DMS79 (cell line): ENCODE measurements at places on chromosomes 16 and 17.

- DNase-seq: no peak
These were observed 25.3 kb downstream of the BFAR start for GRCh38 chr16:14658063-14658462.

DNA sequence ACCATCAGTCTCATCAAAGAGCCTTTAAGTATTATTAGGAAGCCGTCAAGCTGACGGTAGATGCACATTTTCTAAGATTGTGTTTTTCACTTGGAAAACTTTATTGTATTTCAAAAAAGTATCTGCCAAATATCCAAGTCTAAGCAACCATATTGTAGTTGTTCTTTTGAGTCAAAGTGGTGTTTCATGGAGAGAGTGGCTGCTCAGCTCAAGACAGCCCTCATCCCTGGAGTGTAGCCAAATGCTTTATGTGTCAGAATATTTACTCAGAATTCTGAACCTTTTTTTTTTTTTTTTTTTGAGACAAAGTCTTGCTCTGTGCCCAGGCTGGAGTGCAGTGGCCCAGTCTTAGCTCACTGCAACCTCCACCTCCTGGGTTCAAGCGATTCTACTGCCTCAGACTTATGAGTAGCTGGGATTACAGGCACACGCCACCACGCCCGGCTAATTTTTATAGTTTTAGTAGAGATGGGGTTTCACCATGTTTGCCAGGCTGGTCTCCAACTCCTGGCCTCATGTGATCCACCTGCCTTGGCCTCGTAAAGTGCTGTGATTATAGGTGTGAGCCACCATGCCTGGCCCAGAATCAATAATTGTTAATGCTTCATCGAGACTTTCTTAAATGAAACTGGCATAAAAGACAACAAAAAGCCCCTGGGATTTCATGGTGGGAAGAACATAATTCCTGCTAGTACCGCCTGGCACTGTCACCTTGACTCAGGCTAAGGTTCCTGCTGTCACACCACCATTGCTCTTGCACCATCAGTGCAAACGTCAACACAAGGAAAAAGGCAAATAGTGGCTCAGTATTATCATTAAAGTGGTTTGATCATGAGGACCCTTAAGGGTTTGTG, 45.5 kb downstream of the PRKCA start:
- DNase-seq: peak; percentile 82

DNA sequence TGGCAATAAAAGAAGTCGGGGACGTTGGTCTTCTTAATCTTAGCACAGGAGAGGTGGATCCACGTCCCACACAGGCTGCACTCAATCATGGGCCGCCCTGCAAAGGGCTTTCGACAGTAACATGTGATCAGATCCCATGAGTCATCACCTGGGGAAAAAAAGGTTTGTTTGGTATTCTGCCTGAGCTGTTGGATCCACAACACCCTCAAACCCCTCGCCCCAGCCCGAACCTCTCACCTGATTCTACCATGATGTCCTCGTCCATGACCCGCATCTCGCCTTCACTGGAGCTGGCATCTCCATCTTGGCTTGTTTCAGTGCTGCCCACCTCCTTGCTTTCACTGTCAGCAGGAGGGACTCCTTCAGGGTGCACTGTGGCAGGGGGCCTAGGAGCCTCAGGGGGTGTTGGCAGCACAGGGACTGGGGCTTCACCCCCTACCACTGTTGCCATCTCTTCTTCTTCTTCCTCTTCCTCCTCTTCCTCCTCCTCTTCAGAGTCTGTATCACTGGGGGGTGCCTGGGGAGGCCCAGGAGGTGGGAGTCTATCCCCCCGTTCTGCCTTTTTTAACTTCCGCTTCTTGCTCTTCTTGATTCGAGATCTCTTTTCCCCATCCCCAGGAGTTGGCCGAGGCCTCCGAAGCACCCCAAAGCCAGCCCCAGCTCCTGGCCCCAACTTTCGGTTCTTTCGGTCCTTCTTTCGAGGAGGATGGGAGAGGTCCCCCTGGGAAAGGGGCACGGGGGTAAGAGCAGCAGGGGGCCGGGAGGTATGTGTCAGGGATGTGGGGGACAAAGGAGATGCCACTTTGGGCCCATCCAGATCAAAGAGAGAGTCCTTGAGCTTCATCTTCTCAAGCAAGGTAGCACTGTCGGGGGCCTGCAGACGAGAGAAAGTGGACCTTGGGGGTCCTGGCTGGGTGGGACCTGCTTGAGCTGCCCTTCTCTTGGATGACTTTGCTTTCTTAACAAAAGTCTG, 1.7 kb upstream of the DVL2 start:
- no peak for DNase-seq

- no peak for DNase-seq
These were observed 56.1 kb downstream of the B9D1 start for GRCh38 chr17:19306160-19307111.

GRCh38 chr16:67006930-67007658, 18.7 kb downstream of the CES4A start:
- DNase-seq: no peak

GRCh38 chr16:7839568-7839967, 506.9 kb downstream of the RBFOX1 start:
- DNase-seq: no peak

- no peak for DNase-seq
These were observed 16.9 kb upstream of the RNF213 start for GRCh38 chr17:80243526-80244433.

DNA sequence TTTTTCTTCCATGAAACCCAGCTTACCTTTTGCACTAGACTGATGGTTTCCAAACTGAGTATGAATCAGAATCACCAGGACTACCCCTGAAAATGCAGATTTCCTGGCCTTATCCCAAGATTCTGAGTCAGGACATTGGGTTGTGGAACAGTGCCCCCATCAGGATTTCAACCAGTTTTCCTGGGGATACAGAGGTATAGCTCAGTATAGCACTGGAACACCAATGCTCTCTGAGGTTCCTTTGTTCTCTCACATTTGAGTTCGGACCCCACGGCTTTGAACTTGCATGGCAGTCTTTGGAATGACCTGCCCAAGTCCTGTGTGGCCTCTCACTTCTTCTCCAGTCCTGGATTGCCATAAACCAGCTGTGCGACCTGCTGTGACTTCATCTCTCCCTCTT, 12.8 kb upstream of the CCL8 start:
- no peak for DNase-seq

DNA sequence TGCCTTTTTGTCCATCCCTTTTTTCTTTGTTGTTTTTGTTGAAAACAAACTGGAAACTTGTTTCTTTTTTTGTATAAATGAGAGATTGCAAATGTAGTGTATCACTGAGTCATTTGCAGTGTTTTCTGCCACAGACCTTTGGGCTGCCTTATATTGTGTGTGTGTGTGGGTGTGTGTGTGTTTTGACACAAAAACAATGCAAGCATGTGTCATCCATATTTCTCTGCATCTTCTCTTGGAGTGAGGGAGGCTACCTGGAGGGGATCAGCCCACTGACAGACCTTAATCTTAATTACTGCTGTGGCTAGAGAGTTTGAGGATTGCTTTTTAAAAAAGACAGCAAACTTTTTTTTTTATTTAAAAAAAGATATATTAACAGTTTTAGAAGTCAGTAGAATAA, 4.9 kb downstream of the SOX9 start:
- no peak for DNase-seq
